Stimulated activated CD8-positive, alpha-beta memory T cell treated with anti-CD3 and anti-CD28 coated beads, Interleukin-4, amount 100 ng/mL, for 1 hour (primary cell): ENCODE measurements at places on chromosomes 6 and 20.

DNA sequence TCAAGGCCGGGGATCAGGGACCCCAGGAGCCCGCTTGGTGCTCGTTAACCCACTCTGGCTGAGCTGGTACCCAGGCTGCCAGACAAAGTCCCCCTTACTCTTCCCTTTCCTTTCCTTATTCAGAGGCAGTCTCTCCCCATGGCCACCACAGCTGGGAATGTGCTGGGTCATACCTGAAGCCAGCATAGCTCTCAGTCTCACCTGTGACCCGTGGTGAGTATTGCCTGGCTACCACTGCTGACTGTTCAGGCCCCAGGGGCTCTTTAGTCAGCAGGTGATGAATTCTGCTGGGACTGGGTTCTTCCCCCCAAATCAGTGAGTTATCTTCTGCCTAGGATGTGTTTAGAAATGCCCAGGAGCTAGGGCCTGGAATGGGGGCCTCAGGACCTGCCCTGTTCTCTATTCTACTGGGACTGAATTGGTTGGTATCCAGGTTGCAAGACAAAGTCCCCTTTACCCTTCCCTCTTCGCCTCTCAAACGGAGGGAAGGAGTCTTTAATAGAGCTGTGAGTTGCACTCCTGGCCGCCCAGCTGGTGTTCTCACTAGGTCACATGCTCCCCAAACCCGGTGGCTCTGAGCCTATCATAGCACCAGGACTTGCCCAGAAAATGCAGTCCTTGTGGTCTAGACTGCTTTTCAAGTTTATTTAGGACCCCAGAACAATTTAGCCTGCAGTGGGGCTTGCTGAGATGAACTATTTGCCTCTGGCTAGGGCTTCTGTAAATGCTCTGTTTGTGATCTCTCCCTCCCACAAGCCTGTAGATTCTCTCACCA is 64.6 kb downstream of the MYO6 start:
- no peak for DNase-seq

- no peak for DNase-seq
Observed at GRCh38 chr6:117564681-117565080, 37.6 kb downstream of the GOPC start.

DNA sequence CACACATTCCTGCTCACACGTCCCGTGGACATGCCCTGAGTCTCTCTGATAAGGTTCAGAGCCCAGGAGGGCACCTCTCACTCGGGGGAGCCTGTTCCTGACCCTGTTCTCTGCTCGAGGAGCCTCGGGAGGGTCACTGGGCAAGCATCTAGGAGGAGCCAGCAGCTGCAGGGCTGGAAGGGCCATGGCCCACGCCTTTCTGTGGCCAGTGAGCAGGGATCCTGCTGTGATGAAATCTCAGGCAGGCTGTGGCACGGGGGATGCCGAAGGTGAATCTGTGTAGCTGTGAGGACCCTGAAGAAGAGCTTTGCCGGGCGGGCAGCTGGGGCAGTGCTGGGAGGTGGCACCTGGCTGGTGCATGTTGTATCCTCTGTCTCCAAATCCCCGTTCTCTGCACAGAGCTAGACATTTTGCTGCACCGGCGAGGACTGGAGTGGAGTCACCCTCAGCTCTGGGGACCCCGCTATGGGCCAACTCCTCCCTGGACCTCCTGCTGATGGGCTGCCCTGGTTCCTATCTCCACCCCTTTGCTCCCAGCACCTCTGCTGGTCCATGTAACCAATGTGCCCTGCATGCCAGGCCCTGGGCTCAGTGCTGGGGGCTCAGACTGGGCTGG is 7.1 kb upstream of the NPBWR2 start:
- DNase-seq: no peak

DNA sequence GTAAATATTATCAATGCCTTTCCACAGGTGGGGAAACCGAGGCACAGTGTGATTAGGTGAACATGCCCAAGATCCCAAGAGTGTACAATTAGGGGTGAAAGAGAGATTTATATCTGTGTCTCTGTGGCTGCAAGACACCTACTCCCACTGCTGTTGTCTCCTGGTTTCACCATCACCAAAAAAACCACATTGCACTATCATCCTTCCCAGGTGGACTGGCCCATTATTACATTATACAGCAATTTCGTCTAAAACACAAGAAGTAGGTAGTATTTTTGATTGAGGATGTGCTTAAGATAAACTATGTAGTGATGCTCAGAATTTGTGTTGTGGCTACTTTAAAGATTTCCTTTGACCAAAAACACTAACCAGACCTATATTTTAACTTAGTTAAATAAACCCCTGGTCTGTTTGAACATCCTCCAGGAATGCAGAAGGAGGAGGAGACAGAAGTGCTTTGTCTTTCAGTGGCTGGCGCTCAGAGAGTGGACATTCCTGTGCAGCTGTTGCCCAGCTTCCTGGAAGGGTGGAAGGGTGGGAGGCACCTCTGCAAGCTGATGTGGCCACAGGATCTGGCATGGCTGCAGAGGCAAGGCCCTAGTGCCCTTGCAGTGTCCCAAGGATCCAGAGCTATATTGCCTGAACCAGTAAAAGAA is 23.8 kb downstream of the DCBLD1 start:
- DNase-seq: no peak

GRCh38 chr6:109318328-109318876 is 63.9 kb downstream of the CD164 start:
- no peak for DNase-seq
